ENCODE measurements at places on chromosomes 2 and 18. TPM values are rescaled to one million over a fixed set of nuclear protein-coding genes. Genes with fewer than 3 reads are reported as not detected.

NR4A2 gene
- total RNA-seq, result 2.8 TPM

OTX1 gene
- not detected for total RNA-seq

GRCh38 chr2:37600735-37601134 is 70.7 kb downstream of the CDC42EP3 start:
- no peak for DNase-seq
- no peaks in the 10 kb centered on the region for H3K4me1 ChIP-seq
- no peak overlapping the region for H3K27ac ChIP-seq
- H3K36me3 ChIP-seq, result no peaks in the 10 kb centered on the region
- no peak overlapping the region for H3K4me3 ChIP-seq
- H3K27me3 ChIP-seq, result no peaks in the 10 kb centered on the region

GRCh38 chr2:164840458-164840929 is 1.1 kb downstream of the COBLL1 start:
- DNase-seq, result no peak
- H3K4me3 ChIP-seq, result peak overlapping the region; percentile 80
- H3K36me3 ChIP-seq, result no peaks in the 10 kb centered on the region
- peaks cover 56% of the 10 kb centered on the region for H3K4me1 ChIP-seq
- peak overlapping the region; percentile 91 for H3K27ac ChIP-seq

GRCh38 chr18:55893948-55894347 is 306.0 kb upstream of the TCF4 start:
- no peaks in the 10 kb centered on the region for H3K36me3 ChIP-seq
- H3K4me3 ChIP-seq, result no peak overlapping the region

DNA sequence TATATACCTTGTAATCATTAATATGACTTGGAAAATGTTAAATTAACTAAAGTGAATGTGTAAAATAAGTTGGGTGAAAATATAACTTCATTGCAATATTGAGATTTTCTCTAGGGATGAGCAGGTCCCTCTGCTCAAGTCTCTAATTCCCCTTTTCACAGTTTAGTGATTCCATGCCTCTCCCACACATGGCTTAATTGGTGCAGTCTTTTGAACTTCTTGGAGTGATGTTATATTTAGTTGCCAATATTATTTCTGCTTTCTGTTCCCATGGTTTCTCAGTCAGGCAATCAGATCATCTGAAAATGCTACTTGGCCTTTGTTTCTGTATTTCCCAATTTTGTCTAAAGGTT is 233.7 kb upstream of the SPOPL start:
- peaks cover 11% of the 10 kb centered on the region for H3K4me1 ChIP-seq
- no peak overlapping the region for H3K27ac ChIP-seq
- H3K36me3 ChIP-seq, result no peaks in the 10 kb centered on the region

GRCh38 chr2:230046491-230046890 is 22.2 kb downstream of the SLC16A14 start:
- no peak overlapping the region for H3K4me3 ChIP-seq
- H3K27me3 ChIP-seq, result no peaks in the 10 kb centered on the region
- H3K36me3 ChIP-seq, result peaks cover 19% of the 10 kb centered on the region
- no peak overlapping the region for H3K27ac ChIP-seq
- DNase-seq, result no peak

GRCh38 chr2:1697601-1698000 is 46.7 kb downstream of the PXDN start:
- no peak overlapping the region for H3K27ac ChIP-seq
- H3K27me3 ChIP-seq, result no peaks in the 10 kb centered on the region
- no peaks in the 10 kb centered on the region for H3K36me3 ChIP-seq
- no peaks in the 10 kb centered on the region for H3K4me1 ChIP-seq

UPP2 gene
- not detected for total RNA-seq

UGT1A4 gene
- total RNA-seq, result not detected

GRCh38 chr2:107809835-107810234 is 16.9 kb upstream of the RGPD4 start:
- no peaks in the 10 kb centered on the region for H3K27me3 ChIP-seq
- H3K27ac ChIP-seq, result no peak overlapping the region
- DNase-seq, result no peak
- no peak overlapping the region for H3K4me3 ChIP-seq
- no peaks in the 10 kb centered on the region for H3K36me3 ChIP-seq
- peaks cover 11% of the 10 kb centered on the region for H3K4me1 ChIP-seq

ATP8B1 gene
- total RNA-seq, result 18.9 TPM

GRCh38 chr18:22167471-22168241 is 1.7 kb upstream of the GATA6 start:
- DNase-seq, result no peak
- H3K27ac ChIP-seq, result no peak overlapping the region
- H3K4me3 ChIP-seq, result peak overlapping the region; percentile 84
- peaks cover 59% of the 10 kb centered on the region for H3K4me1 ChIP-seq
- H3K27me3 ChIP-seq, result peaks cover 51% of the 10 kb centered on the region
- H3K36me3 ChIP-seq, result no peaks in the 10 kb centered on the region

DNA sequence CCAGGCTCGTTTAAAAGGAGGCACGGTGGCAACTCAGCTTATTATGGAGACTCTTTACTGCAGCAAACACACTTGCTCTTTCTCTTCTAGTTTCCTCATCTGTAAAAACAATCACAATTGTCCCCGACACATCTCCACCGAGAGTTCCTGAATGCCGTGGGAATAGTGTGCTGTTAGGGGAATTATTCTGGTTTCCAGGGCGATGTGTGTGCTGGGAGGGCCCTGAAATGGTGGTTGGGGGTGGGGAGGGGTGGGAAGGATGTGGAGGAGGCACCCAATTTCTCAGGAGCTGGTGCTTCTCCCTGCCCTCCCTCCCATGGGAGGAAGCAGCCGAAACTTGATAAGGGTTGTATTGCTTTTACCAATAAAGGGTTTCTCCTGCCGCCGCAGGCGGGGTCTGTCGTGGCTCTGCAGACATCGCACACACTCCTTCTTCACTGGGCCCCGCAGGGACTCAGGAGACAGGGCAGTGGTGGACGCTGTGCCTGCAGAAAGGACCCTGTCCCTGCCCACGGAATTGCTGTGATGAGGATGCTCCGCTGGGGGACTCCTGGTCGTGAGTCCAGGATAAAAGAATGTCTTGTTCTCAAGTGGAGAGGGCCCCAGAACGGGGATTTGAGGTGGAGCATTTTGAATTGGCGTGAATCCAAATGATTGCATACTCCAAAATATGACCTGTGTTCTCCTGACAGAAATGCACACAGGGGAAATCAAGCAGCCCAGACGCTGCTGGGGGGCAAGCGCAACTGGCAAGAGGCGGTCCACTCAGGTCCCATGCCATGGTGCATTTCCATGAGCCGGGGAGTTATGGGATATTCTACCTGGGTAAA is 119.2 kb downstream of the ACKR3 start:
- peaks cover 14% of the 10 kb centered on the region for H3K4me1 ChIP-seq
- H3K36me3 ChIP-seq, result no peaks in the 10 kb centered on the region
- no peak for DNase-seq
- H3K4me3 ChIP-seq, result no peak overlapping the region

TXNL4A gene
- 21.6 TPM for total RNA-seq

DNA sequence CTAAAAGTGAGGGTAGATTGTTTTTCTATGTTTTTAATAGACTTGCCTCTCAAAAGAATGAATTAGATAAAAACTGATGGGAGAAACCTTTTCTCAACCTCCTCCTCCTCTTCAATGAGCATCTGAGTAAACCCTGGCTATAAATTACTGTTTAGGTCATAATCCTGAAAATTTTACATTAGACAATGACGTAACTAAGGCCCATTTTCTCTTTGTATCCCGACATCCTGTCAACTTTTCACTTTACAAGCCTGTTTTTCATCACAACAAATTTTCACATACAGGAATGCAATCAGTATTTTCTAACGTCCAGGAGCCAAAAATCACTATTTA is 1.3 kb downstream of the SPIRE1 start:
- H3K27ac ChIP-seq, result peak overlapping the region; percentile 97
- peaks cover 8% of the 10 kb centered on the region for H3K36me3 ChIP-seq
- no peaks in the 10 kb centered on the region for H3K27me3 ChIP-seq
- peaks cover 52% of the 10 kb centered on the region for H3K4me1 ChIP-seq
- no peak for DNase-seq

- H3K4me1 ChIP-seq, result no peaks in the 10 kb centered on the region
- H3K27ac ChIP-seq, result no peak overlapping the region
- H3K4me3 ChIP-seq, result no peak overlapping the region
- no peak for DNase-seq
These were observed 61.0 kb downstream of the PXDN start for GRCh38 chr2:1683297-1683696.

DNA sequence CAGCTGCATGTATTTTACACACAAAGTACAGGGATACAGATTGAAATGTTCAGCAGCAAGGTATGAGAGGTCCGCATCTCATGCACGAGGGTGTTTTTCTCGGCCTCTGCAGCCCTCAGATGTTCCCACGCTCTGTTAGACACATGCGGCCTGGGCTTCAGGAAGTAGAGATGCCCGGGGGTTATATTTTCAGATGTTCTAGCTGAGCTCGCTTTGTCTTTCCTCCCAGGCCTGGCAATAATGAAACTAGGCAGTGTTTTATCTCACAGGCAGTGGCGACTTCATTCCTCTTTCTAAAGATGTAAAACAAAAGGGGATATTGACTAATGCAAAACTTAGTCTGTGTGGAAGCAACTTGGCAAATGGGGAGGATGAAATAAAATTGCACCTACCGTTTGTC is 190.7 kb downstream of the GBX2 start:
- H3K4me1 ChIP-seq, result no peaks in the 10 kb centered on the region
- DNase-seq, result no peak
- H3K27ac ChIP-seq, result no peak overlapping the region

- H3K4me1 ChIP-seq, result peaks cover 11% of the 10 kb centered on the region
- H3K36me3 ChIP-seq, result peaks cover 25% of the 10 kb centered on the region
- H3K27me3 ChIP-seq, result no peaks in the 10 kb centered on the region
- no peak overlapping the region for H3K4me3 ChIP-seq
- H3K27ac ChIP-seq, result no peak overlapping the region
- DNase-seq, result no peak
These were observed 18.9 kb downstream of the PIK3C3 start for GRCh38 chr18:41973983-41974382.

GRCh38 chr2:22904126-22904684 is 480.8 kb upstream of the KLHL29 start:
- peak; percentile 64 for DNase-seq
- no peaks in the 10 kb centered on the region for H3K4me1 ChIP-seq
- H3K27me3 ChIP-seq, result no peaks in the 10 kb centered on the region
- H3K36me3 ChIP-seq, result no peaks in the 10 kb centered on the region
- H3K4me3 ChIP-seq, result no peak overlapping the region

GRCh38 chr2:204452464-204453023 is 92.7 kb upstream of the PARD3B start:
- H3K4me1 ChIP-seq, result peaks cover 30% of the 10 kb centered on the region

DNA sequence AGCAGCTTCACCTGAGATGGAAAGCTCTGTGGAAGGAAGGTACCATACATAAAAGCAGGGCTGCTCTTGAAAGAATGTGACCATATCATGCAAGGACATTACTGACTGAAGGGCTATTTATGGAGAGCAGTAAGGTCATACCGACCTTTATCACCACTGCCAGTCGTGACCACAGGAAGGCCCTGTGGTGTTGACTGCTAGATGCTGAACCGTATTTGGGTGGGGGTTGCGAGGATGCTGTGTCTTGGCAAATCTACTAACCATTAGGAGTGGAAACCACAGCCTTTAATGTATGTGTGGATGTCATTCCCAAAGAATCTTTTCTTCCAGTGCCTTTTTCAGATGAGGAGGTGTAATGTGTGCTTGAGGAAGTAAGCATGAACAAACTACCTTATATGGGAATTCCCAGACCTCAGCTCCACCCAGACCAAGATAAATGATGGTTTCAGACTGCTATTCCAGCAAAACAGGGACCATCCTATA is 60.8 kb downstream of the LIMS1 start:
- H3K4me1 ChIP-seq, result peaks cover 70% of the 10 kb centered on the region
- no peak for DNase-seq
- H3K27me3 ChIP-seq, result no peaks in the 10 kb centered on the region
- peak overlapping the region; percentile 61 for H3K27ac ChIP-seq
- no peaks in the 10 kb centered on the region for H3K36me3 ChIP-seq
- no peak overlapping the region for H3K4me3 ChIP-seq

DNA sequence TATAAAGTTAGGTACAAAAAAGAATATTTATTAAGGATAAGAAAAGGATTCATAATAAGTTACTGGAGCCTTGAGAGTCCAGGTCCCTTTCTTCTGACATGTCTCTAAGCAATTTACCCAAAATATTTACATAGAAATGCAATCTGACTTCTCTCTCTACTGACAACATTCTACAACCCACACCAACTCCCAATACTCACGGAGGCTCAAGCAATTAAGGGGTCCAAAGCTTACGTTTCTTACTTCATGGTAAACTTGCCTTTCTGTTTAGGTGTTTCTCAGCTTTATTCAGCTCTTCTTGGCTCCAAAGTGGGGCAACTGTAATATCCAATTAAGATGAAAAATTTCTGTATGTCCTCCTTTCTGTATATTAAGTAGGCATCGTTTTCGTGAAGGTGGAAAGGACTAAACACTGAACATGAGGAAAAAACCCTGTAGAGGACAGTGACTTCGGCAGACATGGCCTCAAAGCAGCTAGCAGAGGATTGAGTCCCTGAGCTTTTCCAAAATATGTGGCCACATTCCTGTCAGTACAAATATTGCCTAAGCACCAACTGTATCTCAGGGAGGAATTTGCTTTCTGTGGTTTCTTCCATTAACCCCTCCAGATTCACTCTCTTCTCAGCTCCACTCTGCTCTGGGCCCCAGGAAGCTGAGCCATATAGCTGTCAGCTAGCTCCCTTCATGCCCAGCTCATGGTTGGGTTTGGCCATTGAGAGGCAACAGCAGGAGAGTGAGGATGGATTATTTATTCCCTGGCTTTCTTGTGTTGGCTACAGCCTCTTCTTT is 67.9 kb upstream of the GLS start:
- DNase-seq, result no peak
- H3K4me1 ChIP-seq, result peaks cover 6% of the 10 kb centered on the region
- no peak overlapping the region for H3K27ac ChIP-seq
- H3K27me3 ChIP-seq, result no peaks in the 10 kb centered on the region

- DNase-seq, result no peak
- no peaks in the 10 kb centered on the region for H3K27me3 ChIP-seq
- H3K4me3 ChIP-seq, result no peak overlapping the region
- peaks cover 26% of the 10 kb centered on the region for H3K4me1 ChIP-seq
These were observed 14.2 kb downstream of the TGFBRAP1 start for GRCh38 chr2:105315314-105315713.

DNA sequence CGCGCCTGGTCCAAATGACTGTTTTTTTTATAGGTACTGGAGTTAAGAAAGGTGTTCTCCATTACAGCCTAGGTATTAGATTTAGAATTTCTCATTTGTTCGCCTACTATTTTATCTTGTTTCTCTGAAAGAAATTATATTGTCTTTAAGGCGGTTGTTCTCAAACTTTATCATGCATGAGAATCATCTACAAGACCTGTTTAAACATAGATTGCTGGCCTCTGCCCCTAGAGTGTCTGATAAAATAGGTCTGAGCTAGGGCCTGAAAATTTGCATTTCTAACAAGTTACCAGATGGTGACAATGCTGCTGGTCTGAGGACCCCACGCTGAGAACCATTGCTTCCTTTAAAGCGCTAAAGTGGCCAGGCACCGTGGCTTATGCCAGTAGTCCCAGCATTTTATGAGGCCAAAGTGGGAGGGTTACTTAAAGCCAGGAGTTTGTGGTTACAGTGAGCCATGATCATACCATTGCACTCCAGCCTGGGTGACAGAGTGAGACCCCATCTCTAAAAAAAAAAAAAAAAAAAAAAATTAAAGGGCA is 34.0 kb upstream of the RNF138 start:
- no peaks in the 10 kb centered on the region for H3K36me3 ChIP-seq
- no peak overlapping the region for H3K4me3 ChIP-seq
- DNase-seq, result no peak

- no peak overlapping the region for H3K27ac ChIP-seq
- no peaks in the 10 kb centered on the region for H3K4me1 ChIP-seq
These were observed 730.6 kb upstream of the FANCL start for GRCh38 chr2:58971511-58972360.

Measured in esophagus muscularis mucosa (tissue), 4 donors.